ENCODE measurements at places on chromosomes 1 and 21.

DNA sequence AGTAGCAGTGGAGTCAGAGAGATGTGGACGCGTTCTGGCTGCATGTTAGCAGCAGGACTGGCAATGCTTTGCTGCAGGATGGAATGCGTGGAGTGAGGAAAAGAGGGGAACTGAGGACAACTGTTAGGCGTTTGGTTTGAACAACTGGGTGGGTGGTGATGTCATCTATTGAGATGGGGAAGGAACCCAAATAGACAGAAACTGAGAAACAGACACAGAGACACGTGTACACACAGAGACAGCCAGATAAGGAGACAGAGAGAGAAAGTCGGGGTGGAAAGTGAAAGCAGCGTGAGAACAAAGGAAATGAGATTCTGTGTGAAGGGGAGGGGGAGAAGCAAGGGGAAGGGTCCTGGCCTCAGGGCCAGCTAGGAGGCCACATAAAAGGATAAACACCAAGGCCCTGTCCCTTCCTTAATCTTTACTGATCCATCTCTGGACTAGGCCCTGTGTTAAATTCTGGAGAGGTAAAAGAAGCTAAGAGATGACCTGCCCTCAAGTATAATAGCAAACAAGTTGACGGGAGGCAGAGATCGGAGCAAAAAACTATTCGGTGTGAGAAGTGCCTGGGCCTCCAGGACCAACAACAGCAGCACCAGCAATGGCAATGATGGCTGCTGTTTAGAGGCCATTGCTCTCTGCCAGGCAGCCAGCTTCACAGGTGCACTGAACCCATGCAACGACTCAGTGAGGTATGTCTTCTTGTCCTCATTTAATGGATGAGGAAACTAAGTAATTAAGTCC, 31.6 kb downstream of the VWA5B1 start:
- no peak for DNase-seq

DNA sequence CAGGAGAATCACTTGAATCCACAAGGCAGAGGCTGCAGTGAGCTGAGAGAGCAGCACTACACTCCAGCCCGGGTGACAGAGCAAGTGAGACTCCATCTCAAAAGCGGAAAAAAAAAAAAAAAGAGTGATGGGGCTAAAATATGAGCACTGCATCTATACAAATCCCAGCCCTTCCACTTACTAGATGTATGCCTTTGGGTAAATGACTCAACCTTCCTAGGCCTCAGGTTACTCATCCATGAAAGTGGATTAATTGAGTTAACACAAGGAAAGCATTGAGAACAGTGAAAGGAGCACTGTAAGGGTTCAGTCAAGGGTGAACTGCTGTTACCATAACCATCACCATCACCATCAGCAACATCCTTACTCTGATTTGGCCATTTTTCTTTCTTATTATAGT, 226.4 kb upstream of the C8B start:
- no peak for DNase-seq

DNA sequence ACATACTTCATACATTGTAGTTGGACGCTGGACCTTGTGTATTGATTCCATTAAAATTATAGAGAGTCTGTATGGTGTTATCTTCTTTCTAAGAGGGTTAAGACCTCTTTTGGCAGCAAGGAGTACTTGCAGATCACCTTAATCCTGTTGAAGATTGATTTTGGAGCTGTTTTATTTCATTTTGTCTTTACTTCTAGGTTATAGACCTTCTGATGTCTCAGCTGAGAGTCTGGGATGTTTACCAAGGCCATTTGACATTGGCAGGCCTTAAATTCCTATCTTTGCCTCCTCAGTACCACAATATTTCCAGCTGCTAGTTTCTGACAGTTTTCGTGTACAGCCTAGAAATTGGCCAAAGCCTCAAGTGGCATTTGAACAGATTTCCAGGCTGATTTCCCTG, 338.0 kb downstream of the LMO4 start:
- no peak for DNase-seq

- DNase-seq: no peak
Observed at GRCh38 chr1:25527226-25527846, 16.1 kb upstream of the LDLRAP1 start.

GRCh38 chr1:25519624-25520023, 23.8 kb upstream of the LDLRAP1 start:
- DNase-seq: no peak

GRCh38 chr1:19369396-19370090, 57.4 kb downstream of the SLC66A1 start:
- DNase-seq: no peak

DNA sequence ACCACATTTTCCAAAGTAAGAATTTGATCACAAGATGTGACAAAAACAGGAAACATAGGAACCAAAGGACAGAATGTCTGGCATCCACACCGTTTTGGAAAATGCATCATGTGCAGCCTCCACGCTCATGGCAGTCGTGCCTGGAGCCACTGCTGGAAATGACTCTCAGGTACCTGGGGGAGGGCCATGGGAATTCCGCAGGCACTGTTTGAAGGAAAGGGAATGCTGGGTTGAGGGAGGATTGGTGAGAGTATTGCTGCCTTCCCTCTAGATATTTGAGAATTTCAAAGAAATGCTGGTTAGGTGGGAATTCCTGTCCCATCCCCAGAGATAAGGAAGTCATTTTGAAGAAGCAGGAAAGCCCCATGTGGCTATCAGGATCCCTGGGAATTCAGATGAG, 10.8 kb downstream of the SLAMF1 start:
- no peak for DNase-seq

DNA sequence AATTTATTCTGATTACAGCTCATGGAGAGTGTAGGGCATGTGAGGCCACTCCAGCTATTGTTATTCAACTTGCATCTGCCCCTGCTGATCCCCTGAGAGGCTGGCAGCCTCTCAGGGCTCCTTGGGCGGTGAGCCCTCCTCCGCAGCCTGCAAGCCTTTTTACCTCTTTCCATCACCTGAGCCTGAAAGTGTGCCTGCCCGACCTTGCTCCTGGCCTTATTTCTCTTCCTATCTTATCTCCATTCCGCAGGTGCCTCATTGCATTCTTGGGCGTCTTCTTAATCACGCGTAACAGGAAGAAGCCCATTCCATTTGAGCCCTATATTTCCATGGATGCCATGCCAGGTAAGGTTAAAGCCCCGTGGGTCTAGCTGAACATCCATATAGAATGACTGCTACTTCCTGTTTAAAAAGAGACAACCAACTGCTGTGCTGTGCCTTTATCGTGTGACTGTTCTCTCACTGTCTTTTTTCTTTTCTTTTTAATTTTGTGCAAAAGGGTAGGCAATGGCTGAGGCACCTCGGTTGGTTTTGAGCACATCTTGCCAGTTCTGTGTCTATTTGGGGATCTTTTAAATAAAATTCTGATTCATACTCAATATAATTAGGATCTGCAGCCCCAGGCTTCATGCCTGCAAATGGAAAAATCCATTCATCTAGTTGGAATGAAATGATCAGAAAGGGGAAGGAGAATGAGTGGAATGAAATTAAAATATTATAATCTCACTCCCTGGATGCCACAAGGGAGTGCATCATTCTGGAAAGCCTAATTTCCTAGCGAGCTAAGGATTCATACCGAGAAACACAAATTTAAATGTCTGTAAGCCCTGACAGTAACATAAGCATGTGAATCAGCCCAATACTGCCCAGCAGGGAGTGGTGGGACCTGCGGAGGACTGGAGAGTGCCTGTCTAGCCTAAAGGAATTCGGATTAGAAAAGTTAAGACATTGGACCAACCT, 38.6 kb upstream of the RCAN3 start:
- DNase-seq: no peak

- DNase-seq: no peak
Observed at GRCh38 chr1:181453541-181454201, 29.6 kb upstream of the CACNA1E start.

DNA sequence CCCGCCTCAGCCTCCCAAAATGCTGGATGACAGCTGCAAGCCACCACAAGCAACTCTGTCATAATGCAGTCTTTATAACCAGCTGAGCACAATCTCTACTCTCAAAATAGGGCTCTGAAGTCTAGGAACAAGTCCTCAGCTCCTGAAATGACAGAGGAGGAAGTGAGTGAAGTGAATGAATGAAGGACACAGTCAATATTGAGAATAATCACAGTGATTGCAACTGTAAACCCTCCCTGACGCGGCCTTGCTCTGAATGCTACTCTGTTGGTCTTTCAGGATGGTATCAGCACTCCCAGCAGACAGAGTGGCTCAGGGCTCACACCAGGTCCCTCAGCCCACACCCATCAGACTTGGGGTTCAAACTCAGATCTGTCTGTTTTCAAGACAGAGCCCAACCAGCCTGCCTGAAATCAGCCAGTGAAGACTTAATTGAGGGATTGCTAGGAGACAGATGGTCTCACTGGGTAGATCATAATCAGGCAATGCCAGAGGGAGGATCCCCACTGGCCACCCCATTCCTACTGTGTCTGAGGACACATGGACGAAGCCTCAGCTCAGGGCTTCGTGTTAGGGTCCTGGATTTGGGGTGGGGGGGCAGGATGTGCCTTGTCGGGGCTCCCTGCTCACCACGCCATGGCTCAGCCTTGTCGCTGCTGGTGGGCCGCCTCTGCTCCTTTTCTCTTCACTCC, 20.9 kb downstream of the RNF187 start:
- no peak for DNase-seq

- no peak for DNase-seq
Observed at GRCh38 chr1:43004587-43005459, 46.2 kb upstream of the SLC2A1 start.

DNA sequence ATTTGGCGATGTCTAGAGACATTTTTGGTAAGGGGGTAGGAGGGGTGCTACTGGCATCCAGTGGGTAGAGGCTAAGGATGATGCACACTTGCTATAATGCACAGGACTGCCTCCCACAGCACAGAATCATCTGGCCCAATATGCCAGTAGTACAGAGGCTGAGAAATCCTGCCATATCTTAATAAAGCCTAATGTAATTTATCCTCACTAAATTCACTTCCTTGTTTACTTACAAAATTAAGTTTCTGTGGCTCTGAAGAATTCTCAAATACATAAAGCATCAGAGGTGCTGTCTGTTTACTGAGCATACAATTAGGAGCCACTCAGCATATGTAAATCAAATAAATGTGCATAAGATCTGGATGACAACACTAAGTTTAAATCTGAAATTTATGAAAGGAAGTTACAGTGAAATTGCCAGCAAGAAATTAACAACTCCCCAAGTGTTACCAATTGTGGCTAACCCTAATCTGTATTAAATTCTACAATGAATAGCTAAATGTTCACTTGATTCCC, 26.5 kb downstream of the NGF start:
- DNase-seq: no peak

DNA sequence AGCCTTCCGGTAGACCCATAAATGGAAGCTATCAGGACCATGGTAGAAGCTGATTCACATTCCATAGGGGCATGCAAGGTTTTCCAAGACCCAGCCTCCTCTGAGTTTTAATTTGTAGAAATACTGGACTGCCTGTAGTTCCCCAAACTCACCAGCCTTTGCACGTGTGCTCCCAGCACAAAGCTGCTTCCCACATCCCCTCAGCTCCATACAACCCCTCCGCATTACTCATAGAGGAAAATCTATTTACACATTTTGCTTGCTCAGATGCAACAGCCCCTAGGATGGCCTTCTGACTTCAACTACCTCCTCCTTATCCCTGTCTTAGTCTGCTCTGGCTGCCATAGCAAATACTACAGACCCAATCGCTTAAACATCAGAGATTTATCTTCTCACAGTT, 336.2 kb downstream of the SETD4 start:
- DNase-seq: no peak

DNA sequence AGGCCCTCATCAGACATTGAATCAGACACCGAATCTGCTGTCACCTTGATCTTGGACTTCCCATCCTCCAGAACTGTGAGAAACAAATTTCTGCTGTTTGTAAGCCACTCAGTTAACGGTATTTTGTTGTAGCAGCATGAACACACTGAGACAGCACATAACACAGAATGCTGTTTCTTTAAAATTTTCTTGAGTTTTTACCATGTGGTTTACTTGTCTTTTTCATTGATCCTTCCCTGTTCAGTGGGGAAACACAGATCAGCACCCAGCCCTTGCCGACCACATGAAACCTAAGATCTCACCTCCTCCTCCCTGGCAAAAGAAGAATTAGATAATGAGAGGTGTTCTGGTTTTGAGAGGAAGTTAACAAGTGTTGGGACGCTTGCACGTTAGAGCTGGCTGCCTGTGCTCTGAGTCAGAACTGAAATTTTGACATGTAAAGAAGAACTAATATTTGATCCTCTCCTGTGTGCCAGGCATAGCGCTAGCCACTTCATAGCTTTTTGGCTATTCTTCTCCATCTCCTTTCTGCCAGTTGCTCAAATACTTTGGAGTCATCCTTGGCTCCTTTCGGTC, 179.6 kb downstream of the DHRS3 start:
- DNase-seq: no peak

DNA sequence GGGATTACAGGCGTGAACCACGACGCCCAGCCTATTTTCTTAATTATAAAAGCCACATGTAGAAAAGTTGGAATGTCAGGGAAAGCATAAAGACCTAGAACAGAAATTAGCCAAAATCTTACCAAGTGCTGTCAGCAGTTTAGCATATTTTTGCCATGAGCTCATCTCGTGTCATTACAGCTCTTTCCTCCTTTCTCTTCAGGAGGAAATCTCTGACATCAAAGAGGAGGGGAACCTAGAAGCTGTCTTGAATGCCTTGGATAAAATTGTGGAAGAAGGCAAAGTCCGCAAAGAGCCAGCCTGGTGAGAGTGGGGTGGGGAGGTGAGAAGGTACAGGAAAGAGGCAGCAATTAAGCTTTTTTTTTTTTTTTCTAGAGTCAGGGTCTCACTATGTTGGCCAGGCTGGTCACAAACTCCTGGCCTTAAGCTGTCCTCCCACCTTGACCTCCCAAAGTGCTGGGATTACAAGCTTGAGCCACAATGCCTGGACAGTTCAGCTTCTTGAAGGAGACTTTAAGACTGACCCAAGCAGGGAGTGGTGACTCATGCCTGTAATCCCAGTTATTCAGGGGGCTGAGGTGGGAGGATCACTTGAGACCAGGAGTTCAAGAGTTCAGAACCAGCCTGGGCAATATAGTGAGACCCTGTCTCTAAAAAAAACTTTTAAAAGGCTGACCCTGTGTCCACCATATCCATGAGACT, 8.4 kb upstream of the BGLAP start:
- no peak for DNase-seq

DNA sequence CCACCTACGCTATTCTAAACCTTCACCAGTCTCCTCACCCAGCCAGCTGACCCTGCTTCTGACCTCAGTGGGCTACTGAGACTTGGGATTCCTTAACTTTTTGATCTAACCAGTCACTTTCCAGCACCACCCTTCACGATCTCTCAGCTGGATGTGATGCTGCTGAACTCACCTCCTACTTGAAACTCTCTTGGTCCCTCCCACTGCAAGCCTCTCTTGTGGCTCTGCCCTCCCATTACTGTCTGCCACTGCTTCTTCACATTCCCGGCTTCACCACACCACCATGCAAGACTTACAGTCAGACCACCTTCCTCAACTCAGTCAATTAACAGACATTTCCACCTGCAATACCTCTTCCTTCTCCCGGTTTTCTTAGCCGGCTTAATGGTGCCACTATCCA, 6.3 kb downstream of the TAF5L start:
- no peak for DNase-seq

DNA sequence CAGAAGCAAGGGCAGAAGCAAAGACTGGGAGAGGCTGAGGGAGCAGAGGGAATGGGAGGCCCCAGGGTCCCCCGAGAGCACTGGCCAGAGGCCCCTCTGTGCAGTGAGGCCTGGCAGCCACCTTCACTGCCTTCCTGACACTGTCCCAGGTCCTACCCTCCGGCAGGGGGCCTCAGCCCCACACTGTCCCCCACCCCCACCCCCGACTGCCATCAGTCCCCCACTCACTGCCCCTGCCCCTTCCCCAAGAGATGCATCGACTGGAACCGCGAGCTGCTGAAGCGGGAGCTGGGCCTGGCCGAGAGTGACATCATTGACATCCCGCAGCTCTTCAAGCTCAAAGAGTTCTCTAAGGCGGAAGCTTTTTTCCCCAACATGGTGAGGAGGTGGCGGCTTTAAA, 13.0 kb upstream of the PADI6 start:
- DNase-seq: no peak
